Glomerular endothelial cell (primary cell): ENCODE measurements at places on chromosomes 16 and 17.

- no peak for DNase-seq
Measured at GRCh38 chr16:3596101-3596861, 15.1 kb downstream of the SLX4 start.

- DNase-seq = no peak
Measured at GRCh38 chr17:51888816-51889215, 269.7 kb downstream of the CA10 start.

DNA sequence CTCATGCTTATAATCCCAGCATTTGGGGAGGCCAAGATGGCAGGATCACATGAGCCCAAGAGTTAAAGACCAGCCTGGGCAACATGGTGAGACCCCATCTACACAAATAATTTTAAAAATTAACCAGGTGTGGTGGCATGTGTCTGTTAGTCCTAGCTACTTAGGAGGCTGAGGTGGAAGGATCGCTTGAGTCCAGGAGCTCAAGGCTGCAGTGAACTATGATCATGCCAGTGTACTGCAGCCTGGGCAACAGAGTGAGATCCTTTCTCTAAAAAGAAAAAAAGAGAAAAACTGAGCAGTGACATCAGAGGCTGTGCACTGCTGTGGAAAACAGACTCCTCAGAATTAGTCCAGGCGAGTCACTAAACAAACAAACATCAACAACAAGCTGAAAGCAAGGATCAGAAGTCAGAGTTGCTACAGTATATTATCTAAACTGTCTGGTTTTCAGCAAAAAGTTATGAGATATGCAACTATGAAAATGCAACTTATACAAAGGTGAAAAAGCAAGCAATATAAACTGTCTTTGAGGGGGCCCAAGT lies 39.3 kb downstream of the CBFB start:
- DNase-seq = no peak

DNA sequence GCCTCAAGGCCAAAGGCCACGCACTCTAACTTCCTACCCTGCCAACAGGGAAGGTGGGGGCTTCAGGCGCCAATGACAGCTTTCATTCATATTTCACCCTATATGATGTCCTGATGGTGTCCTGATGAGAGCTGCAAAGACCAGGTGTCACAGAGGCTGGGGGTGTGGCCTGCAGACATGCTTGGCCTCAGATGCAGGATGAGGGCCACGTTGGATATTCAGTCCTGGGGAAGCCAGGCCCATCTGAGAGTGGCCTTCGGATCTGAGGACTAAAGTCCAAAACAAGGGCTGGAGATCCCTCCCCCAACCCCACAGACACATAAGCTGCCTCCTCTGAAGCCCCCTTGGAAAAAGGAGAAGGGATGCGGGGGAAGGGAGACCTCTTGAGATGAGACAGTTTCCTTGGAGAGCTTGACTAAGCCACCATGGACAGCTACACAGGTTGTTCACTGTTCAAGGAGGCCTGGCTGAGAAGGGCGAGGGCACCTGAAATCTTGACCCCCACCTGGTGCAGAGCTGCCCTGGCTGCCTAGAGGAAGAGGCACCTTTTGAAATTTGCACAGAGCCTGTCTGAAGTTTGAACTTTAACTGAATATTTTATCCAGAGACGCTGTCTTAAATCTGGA lies 24.3 kb upstream of the GSG1L start:
- DNase-seq = no peak

- no peak for DNase-seq
Measured at GRCh38 chr17:63740464-63741142, 996 bp downstream of the STRADA start.
